ENCODE measurements at places on chromosomes 11 and 22.
A peak's percentile ranks its signal among the peaks of the same experiment; 100 is the strongest.

DNA sequence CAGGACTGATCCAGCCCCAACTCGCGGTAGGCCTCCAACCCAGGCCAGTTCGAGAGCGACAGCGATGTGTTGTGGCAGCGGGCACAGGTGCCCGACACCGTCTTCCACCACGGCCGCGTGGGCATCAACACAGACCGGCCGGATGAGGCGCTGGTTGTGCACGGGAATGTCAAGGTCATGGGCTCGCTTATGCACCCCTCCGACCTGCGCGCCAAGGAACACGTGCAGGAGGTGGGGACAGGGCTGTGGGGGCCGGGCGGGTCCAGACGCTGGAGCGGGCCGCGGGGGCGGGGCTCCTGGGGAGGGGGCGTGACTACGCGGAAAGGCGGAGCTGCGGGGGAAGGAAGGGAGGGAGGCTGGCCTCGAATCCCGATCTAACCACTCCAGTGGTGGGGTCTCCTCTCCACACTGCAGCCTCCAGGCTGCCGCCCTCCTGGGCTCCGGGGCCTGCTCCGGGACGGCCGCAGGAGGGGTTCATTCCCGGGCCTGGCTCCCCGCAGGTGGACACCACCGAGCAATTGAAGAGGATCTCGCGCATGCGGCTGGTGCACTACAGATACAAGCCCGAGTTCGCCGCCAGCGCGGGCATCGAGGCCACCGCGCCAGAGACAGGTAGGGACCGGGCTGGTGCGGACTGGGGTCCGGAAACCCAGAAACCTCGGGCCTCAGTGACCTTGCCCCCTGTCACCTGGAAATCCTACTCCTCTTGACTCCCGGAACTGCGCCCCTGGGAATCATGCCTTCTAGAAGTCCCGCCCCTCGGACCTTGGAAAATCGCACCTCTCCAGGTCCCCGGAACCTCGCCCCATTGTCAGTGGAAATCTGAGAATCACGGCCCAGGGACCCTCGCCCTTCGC is 14.9 kb downstream of the TMEM258 start:
- DNase-seq = no peak

DNA sequence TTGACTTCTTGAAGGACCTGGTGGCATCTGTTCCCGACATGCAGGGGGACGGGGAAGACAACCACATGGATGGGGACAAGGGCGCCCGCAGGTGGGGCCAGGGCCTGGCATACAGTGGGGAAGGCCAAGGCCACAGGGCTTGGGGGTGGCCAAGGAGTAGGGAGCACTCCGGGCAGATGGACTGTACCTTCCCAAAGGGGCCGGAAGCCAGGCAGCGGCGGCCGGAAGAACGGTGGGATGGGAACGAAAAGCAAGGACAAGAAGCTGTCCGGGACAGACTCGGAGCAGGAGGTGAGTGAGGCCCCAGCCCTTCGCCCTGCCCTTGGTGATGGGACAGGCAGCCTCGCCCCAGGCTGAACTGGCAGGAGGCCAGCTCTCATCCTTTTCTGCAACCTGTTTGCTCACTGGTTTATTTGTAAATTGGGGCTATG is 1.2 kb downstream of the DRAP1 start:
- no peak for DNase-seq

DNA sequence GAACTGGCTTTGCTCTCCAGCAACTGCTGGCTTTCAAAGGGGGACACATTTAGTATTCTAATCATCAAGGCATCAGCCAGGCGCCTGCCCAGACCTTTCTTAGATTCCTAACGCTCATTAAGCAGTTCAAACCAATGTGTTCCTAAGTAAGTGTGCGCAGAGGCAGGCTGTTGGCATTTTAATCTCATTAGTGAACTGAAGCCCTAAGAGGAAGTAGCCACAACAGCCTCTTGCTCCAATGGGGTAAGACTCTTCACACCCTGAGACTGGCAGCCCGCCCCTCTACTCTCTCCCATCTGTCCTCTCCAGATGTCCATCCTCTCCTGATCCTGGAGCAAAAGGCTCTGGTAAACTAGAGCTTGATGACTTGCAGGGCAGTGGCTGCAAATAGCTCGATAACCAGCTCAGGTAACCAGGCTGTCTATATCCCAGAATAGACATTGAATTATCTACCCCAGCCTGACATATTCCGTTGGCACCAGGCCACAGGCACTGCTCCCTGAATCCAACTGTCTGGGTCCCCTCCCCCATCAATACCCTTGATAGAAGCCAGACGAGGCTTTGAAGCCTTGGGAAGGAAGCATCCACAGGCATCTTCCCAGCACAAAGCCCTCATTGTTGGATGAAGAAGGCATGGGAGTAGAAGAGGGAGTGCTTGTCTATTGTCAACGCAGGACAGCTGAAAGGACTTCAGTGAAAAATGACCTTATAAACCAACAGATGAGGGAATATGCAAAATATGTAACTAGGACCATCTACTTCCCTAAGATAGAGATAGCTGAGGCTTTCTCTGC is 321.1 kb downstream of the TENM4 start:
- DNase-seq = peak; percentile 20

DNA sequence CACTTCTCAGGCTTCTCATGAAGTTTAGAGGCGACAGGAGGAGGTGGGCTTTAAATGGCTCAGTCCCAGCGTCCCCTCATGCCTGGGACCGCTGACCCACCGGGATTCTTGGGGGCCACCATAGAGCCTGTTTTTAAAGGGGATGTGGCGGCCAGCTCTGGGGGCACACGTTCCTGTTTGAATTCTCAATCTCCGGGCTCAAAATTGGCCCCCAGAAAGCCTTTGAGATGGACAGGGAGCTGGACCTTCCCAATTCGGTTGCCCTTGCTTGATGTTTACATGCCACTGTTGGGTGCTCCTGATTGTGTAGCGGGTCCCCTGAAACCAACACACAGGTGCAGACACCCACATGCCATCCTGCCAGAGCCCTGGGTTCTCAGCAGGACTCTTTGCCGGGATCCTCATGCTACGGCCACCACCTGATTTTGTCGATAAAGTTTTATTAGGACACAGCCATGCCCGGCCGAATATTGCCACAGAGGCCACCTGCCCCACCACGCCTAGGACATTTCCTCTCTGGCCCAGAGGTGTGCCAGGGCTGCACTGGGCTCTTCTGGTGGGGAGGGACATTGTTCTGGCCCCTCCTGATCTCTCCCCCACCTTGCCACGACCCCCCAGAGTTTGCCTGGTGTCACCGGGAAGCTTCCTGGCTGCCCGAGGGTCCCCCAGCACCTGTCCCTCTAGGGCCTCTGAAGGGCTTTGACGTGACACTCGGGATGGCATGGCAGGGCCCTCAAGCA is 71.6 kb downstream of the KCNQ1 start:
- DNase-seq = no peak

All from urinary bladder (tissue), 4 donors.